ENCODE measurements at places on chromosomes 1 and 21.

DNA sequence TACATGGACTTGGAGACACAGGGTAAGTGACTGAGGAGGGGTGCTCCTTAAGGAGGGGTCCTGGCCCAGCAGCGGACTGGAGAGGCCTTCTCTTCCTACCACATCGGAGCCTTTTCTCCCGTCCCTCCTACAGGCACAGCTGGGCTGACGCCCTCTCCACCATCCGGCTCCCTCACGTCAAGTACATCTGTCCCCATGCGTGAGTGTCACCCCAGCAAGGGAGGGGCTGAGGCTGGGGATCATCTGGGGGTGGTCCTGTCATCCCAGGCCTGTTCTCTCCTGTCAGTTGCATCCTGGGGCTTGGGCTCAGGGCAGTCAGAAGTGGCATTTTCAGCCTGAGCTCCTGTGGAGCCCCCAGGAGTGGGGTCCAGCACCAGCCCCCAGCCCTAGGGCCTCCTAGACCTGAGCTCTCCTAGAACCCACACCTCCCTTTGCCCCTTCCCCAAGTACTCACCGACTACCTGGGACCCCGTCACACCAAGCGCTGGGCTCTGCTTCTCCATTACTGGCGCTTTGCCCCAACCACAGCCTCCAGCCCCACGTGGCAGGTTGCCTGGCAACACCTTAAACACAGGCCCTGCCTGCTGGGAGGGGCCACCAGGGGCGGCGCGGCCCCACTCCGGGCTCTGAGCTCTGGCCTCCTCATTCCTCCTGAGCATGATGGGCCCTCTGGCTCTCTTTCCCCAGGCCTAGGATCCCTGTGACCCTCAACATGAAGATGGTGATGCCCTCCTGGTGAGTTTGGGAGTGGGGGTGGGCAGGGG lies 2.3 kb downstream of the LYPLA2 start:
- DNase-seq = peak; percentile 60

GRCh38 chr1:20184481-20184900 lies 1.4 kb upstream of the UBXN10 start:
- peak; percentile 9 for DNase-seq

GRCh38 chr1:94105581-94105952 lies 15.4 kb downstream of the ABCA4 start:
- no peak for DNase-seq

DNA sequence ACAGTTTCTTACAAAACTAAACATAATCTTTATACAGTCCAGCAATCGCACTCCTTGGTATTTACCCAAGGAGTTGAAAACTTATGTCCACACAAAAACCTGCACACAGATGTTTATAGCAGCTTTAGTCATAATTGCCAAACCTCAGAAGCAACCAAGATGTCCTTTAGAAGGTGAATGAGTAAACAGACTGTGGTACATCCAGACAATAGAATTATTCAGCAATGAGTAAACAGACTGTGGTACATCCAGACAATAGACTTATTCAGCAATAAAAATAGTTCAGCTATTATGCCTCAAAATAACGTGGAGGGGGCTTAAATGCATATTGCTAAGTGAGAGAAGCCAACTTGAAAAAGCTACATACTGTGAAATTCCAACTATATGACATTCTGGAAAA lies 87.0 kb upstream of the GALNT2 start:
- DNase-seq = peak; percentile 14

DNA sequence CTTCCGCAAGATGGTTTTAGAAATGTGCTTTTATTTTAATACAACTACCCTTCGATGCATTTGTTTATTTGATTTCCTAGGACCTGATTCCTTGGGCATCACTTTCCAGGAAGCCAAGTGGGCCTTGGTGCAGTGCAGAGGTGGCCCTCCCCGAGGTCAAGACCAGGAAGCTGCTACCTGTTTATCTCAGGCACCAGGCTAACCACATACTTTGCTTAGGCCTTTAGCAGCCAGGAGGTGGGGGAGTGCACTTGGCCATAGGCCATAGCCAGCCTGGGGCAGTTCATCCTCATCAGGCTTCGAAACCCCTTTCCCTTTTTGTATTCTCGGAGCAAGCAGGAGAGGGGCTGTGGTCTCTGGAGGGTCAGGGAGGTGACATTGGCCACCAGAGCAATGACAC lies 45.4 kb downstream of the SMYD2 start:
- no peak for DNase-seq

- peak; percentile 66 for DNase-seq
Observed at GRCh38 chr1:44605914-44606615, 68.2 kb downstream of the TMEM53 start.

DNA sequence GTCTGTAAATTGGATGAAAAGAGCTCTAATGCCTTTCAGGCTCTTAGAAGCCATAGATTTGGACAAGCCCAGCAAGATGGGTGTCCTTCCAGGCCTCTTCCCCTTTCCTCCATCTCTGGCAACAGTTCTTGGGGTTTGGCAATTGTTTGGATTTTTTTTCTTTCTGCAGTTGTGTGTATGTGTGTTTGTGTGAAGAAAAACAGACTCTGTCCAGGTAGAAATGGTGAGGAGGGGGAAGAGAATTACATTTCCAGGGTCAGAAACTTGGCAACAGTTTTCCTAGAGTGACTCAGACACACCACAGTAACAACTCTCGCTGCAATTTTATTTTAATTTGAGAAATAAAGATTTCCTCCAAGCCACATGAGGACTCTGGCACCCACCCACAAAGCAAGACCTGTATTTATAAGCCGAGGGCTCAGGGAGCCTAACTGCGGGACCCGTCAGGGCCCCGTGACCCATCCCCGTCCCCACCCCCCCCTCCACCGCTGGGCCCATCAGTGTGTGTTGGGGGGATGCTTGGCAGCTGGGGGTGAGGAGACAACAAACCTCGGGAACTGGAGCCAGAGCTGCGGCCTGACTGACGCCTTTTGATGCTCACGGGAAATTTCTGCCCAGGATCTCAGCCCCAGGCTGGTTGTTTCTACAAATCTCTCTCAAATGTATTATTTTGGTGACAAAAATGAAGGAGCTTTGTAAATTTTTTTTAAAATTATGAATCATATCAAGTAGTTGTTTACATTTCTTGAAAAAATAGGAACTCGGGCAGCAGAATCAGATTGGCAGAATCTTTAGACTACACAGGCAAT lies 4.4 kb downstream of the TMEM200B start:
- no peak for DNase-seq

GRCh38 chr1:245587435-245588115 lies 432.8 kb downstream of the KIF26B start:
- no peak for DNase-seq

GRCh38 chr1:221696027-221696426 lies 45.9 kb downstream of the DUSP10 start:
- no peak for DNase-seq

DNA sequence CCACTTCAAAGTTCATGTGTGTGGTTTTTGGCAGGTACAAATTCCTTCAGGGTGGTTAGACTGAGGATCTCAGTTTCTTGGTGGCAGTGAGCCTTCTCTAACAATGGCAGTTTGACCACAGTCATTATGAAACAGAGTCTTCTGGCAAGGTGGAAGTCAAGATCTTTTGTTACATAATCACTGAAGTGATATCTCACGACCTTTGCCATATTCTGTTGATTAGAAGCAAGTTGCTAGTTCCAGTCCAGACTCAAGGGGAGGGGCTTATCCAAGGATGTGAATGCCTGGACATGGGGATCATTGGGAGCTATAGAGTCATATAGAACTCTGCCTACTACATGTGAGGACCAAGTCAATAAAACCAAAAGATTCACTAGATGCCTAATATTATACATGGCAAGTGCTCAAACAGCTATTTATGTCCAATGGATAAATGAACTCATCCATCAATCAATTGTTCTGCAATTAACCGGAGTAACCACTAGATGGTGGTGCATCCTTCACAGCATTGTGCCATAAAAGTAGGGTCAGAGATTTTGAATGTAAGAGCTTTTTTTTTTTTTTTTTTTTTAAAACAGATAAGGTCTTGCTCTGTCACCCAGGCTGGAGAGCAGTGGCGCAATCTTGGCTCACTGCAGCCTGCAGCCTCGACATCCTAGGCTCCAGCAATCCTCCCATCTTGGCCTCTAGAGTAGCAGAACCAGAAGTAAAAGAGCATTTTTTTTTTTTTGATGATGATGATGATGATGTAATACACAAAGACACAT lies 131.9 kb downstream of the CRB1 start:
- peak; percentile 58 for DNase-seq

DNA sequence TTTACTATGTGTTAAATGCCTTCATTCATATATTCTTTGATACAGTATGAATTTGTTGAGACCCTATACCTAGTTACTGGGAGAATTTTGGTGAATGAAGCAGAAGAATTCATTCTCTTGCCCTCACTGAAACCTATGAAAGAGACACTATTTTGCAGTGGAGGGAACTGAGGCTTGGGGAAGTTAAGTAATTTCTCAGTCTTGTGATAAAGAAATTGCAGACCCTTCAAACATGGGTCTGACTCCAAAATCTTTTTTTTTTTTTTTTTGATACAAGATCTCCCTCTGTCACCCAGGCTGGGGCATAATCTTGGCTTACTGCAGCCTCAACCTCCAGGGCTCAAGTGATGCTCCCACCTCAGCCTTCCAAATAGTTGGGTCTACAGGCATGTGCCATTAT lies 132.1 kb downstream of the DNM3 start:
- no peak for DNase-seq

GRCh38 chr1:29607236-29607635 lies 370.9 kb downstream of the PTPRU start:
- no peak for DNase-seq

All from fibroblast of mammary gland (primary cell).